RPMI7951 (cell line): ENCODE measurements at places on chromosomes 11 and 22.

DNA sequence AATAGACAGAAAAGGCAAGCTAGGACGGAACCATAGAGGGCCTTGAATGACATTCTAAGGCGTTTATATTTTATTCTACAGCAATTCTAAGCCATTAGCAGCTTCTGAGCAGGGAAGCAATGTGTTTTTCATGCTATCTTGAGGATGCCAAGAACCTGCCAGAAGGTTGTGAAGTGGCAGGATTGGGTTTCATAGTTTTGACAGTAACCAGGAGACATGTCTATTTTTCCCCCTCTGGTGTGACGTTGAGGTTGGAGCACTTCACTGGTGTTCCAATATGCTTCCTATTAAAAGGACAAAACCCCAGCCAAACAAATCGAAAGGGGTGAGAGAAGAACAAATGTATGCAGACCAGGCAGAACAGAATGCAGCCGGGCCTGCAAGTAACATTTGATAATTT lies 148.2 kb downstream of the SPATA19 start:
- no peak for DNase-seq

- no peak for DNase-seq
Measured at GRCh38 chr11:77449060-77449521, 24.8 kb downstream of the PAK1 start.

DNA sequence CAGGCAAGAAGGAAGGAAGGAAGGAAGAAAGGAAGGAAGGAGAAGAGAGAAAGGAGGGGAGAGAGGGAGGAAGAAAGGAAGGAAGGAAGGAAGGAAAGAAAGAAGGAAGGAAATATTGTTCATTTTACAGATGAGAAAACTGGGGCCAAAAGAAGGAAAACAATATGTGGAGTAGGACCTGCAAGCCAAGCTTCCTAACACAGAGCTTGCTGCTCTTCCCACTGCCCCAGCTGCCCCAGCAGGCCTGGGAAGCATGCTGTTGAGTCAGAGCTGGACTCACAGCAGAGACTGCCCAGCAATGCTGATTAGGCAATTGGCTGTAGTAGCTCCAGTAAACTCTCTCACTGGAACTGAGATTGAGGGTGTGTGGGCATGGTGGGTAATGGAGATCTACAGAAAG lies 42.6 kb upstream of the SMCO4 start:
- peak; percentile 45 for DNase-seq

- no peak for DNase-seq
Measured at GRCh38 chr11:19912958-19913892, 200.6 kb downstream of the NAV2 start.

GRCh38 chr11:57649826-57650738 lies at the start of gene YPEL4:
YPEL4 (minus strand) TSS chr11:57649912; CDS start chr11:57647107, 2,805 bp downstream.
- DNase-seq, result peak; percentile 71

GRCh38 chr11:132093536-132094259 lies 723.3 kb downstream of the NTM start:
- no peak for DNase-seq

- DNase-seq, result peak; percentile 8
Measured at GRCh38 chr22:32413719-32414118, 1.7 kb upstream of the RTCB start.

DNA sequence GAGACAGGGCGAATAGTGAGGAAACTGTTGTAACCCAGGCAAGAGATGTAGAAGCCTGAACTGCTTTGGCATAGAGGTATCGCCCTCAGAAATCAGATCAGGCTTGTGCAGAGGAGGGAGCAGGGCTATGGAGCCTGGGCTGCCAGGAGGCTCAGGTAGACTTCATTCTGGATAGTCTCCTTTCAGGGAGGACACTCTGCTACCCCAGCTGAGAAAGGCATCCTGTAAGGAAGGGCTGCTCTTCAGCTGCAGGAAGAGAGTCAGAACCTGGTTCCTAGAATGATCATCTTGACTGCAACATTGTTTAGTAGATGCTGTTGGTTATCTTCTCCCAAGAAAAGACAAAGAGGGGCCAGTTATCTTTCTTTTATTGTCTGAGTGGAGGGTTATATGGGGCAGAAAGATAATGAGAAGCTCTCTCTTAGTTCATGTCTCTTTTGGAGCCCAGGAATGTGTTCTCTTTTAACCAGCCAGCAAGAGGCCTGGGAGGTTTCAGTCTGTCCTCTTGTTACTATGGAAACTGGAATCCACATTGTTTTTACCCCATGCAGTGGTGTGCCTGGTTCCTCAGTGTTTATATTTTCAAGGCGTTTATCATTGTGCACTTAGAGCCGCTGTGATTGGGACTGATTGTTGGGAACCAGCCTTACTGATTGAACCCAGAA lies 95.7 kb downstream of the STIM1 start:
- peak; percentile 52 for DNase-seq

DNA sequence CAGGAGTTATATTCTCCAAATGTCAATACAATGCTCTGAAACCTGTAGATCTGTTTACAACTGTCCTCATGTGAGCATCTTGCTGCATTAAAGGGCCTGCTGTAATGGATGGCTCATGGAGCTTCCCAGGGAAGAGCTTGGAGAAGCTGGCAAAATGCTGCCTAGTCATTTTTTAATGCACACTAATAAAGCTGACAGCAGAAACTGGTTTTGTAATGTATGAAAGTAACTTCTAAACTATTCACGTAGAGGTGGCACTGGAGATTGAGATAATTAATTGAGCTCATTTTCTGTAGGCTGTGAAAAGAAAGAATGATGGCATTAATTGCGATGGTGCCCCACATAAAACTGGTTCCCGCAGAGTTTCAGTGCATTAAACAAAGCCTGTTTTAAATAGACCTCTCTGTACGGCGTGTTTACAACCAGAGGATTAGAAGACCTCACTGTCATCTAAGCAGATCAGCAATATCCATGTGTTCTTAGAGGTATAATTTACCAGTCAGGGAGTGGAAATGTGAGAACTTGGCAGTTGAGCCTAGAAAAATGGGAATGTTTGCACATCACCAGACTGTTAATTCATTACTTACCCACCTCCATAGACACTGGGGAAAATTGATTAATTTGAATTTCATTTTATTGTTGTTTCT lies 16.0 kb downstream of the POLA2 start:
- no peak for DNase-seq

GRCh38 chr11:43905813-43906241 lies 25.2 kb downstream of the ALKBH3 start:
- peak; percentile 27 for DNase-seq

GRCh38 chr11:94849839-94850238 lies 81.7 kb downstream of the AMOTL1 start:
- peak; percentile 47 for DNase-seq

DNA sequence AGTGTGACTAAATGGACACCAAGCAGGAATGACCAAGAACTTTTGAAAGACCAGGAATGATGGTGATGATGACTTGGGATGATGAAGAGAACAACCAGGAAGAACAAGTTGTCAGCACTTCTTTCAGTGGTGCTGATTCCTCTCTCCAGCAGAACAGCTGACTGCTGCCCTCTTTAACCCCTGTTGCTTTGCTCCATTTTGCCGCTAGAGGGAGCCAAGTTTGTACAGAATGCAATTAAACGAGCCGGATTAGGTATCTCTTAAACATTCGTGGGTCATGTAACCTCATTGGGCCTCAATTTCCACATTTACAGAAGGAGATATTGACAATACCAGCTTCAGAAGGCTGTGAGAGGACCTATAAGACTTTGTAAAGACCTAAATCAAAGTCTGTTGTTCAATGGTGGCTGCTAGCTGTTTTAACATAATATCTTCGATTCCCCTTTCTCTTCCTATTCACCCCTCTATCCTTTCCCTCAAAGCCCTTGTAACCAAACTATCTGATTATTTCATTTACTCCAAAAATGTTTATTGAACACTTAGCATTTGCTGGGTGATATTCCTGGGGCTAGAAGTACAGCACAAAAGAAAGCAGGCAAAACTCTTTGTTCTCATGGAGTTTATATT lies 1.9 kb downstream of the OR4S1 start:
- DNase-seq, result peak; percentile 48

DNA sequence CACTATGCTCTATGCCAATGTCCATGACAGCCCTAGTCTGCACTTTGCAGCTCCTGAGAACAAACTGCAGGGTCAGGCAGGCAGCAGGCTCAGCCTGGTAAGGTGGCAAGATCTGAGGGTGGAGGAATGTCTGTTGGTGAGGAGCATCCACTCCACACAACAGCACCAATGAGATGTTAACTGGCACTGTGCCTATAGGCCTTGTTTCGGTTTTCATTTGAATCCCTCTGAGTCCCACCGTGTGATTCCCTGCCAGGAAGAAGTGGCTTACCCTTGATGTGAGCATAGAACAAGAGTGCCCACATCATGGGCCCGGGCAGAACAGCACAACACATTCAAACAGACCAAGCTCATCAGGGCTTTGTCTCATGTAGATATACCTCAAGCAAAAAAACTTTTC lies 44.1 kb upstream of the CHRM4 start:
- peak; percentile 5 for DNase-seq

DNA sequence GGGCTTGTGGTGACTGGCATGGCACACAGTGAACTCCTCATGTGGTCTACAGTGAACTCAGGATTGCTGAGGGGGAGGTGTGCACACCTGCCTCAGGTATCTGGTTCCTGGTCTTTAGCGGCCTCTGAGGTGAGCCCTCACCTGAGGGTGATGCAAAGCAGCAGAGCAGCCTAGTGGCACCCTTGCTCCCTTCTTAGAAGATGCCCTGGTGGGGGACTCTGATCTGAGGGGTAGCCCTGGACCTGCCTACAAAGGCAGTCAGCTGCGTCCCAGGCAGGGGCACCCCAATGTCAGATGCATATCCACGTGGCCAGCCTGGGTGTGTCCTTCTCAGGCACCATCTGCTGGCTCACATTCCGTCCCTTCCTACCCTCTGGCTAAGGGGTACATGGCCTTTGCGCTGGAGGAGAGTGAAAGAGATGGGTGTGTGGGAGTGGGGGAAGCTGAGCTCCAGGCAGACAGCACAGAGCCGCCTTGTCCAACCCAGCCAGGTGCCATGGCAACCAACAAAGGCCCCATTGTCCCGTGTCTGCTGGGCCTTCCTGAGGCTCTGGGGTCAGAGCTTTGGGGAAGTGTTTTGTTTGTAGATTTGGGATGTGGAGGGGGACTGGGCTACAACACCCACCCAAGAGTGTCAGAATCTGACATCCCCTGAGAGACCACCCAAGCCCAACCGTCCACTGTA lies 5.8 kb downstream of the PLEKHB1 start:
- peak; percentile 68 for DNase-seq

DNA sequence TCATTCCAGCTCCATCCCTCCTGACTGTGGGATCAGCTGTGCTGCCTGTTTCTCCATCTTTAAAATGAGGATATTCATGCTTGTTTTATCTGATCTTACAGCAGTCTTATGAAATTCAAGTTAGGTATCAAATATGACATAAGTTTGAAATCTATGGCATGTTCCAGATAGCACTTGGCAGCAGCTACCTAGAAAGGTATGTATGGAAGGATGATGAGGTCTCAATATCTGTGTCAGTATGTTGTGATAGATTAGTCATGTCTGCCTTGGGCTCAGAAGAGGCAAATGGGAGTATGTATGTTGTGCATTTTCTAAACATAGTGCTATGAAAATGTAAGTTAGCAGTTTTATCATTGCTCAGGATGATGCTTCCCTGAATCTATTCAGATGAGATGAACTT lies 122.1 kb downstream of the NAV2 start:
- no peak for DNase-seq

DNA sequence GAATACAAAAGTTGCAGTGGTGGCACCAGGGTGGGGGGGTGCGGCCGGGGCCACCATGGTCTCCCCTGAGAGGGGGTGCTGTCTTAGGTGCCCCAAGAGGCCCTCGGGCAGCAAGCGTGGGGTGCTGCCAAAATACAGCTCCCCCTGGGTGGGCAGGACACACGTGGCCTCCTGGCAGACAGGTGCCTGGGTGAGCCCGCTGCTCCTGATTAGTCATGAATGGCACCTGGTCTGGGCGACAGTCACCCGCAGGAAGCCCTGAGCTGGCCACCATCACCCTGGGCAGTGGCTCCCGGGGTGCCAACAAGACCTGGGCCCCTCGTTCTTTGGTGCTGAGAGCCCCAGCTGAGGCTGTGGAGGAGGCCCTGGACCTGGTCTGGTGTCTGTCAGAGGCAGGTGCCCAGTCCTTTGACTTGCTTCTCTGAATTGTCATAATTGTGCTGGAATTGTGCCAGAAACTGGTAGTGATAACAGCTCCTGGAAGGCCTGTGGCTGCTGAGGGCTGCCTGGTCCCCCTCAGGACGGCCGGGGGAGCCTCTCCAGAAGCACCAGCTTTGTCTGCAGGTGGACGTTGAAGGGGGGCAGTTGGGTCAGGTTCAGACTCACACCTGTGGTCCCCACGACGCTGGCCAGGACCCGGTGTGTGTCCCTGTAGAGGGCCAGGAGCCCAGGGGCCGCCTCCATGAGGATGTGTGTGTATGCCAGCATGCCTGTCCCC lies 14.8 kb downstream of the ALG12 start:
- no peak for DNase-seq

- peak; percentile 6 for DNase-seq
Measured at GRCh38 chr22:37079668-37080171, 28.2 kb downstream of the KCTD17 start.

- DNase-seq, result peak; percentile 89
Measured at GRCh38 chr11:94767701-94768601, at the start of gene AMOTL1. AMOTL1 (plus strand) TSS chr11:94768356; CDS start chr11:94768512, 156 bp downstream.

DNA sequence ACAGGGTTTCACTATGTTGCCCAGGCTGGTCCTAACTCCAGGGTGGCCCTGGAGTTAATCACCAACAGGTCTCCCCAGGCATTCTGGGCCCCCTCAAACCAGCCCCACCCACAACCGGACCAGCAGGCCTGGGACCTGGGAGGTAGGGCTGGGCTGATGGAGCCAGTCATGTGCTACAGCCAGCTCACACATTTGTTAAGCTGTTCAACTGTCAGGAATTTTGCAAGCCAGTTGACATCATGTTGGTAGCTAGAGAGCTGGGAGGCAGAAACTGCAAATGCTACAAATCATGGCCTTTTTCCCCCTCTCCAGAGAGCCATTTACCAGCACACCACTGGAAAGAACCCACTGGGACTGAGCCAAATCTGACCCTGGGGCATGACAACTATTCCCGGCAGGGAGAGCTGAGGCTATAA lies 6.8 kb downstream of the ARHGAP1 start:
- DNase-seq, result no peak

DNA sequence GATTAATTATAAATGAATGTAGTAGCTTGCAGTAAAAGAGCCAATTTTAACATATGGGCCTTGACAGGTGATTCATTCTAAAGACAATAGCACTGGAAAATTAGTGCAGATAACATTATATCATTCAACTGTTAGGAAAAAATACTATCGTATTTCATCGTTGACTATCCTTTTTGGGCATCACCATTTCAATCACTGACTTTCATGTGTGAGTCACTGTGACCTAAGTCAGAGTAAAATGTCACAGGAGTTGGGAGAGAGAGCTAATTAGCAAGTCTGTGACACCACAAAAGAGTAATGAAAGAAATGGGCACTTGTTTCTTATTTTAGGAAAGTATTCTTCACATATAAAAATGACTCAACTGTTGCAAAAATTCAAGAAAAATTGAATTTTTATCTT lies 253.8 kb upstream of the CNTN5 start:
- DNase-seq, result no peak
